ENCODE measurements at places on chromosomes 13 and 19.
A peak's percentile ranks its signal among the peaks of the same experiment; 100 is the strongest.

GRCh38 chr13:107422421-107422820, 792.9 kb downstream of the LIG4 start:
- no peak for DNase-seq

GRCh38 chr19:7863157-7863970, 10.8 kb downstream of the PRR36 start:
- DNase-seq, result no peak

- DNase-seq, result no peak
Observed at GRCh38 chr13:62085337-62086229, 669.9 kb upstream of the PCDH20 start.

DNA sequence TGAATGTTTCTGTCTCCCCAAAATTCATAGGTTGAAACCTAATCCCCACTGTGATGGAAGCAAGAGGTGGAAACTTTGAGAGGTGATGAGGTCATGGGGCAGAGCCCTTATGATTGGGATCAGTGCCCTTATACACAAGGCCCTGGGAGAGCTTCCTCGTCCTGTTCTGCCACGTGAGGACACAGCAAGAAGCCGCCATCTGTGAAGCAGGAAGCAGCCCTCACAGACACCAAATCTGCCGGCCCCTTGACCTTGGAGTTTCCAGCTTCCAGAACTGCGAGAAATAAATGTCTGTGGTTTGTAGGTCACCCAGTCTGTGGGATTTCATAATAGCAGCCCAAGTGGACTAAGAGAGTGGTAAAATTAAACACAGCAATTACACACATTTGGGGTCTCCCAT, 737.4 kb downstream of the UQCRFS1 start:
- DNase-seq, result no peak

DNA sequence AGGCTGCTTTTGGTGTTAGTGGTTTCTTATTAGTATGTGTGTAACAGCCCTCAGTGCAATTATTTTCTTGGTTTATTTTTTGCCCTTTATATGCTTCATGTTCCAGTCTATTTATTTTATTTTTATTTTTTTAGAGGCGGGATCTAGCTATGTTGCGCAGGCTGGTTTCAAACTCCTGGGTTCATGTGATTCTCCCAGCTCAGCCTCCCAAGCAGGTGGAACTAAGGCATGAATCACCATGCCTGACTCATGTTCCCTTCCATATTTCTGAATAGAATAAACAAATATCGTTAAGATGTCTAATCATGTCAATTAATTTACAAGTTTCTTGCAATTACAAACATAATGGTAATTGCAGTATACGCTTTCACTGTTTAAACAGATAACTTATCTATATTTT, 11.7 kb downstream of the SKA3 start:
- no peak for DNase-seq

DNA sequence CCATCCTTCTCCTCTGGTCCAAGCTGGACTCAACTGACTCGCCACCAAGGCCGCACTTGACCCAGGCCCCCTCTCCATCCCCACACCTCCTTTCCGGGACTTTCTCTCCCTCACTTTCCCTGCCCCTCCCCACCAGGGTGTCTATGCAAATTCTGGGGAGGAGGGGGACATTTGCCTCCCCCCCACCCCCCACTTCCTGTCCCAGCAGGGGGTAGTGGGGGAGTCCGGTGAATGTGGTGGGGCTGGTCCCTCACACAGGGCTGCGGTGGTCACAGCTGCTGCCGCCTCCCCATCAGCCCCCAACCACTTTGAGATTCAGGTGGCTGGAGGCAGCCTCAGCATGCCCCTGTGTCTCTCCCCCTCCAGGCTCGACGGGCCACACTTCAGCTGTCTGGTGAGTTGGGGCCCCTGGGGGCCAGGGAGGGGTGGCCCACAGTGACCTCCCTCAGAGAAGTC, 870 bp downstream of the SPIB start:
- DNase-seq, result no peak

DNA sequence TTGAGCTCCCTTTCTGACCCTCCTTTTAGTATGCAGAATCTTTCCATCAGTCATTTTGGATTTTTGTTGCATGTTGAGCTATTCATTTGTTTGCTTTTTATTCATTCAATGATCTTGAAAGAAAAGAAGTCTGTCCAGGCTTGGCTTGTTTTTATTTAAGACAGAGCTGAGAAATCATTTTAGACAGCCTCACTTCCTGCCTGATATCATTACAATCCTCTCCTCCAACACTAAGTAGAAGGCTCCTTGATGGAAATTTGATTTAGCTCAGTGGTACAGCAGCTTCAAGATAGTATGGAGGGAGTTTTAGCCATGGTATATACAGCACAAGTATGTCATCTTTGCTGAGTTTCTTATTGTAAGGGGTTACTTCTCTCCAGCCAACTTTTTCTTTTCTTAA, 28.4 kb downstream of the MBNL2 start:
- DNase-seq, result no peak

GRCh38 chr19:1360818-1361461, 22.8 kb upstream of the NDUFS7 start:
- no peak for DNase-seq

GRCh38 chr19:12796146-12797071, 5.1 kb downstream of the JUNB start:
- DNase-seq, result peak; percentile 58

GRCh38 chr19:55474269-55475265, 1.9 kb upstream of the ZNF628 start:
- DNase-seq, result no peak

- DNase-seq, result no peak
Observed at GRCh38 chr19:14411938-14412245, 7.2 kb downstream of the DDX39A start.

GRCh38 chr13:98858191-98858590, 105.7 kb upstream of the SLC15A1 start:
- DNase-seq, result no peak

GRCh38 chr19:58024661-58025060, 9.2 kb upstream of the ZSCAN1 start:
- no peak for DNase-seq

DNA sequence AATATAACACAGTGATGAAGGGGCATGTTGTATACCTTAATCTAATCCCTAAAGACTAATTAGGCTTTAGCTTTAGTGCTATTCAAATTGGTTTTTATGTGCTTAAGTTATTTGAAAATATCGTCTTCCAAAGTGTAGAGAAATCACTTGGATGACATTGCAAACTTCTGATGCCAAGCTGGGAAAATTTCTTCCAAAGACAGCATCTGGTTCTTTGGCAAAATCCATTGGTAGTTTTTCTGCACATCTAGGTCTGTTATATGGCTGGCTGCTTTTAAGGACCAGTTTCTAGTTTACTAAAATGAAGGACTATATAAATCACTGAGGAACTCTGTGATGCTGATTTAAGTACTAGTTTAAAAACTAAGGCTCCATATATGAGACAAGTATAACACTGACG, 2362.3 kb downstream of the PCDH9 start:
- no peak for DNase-seq

DNA sequence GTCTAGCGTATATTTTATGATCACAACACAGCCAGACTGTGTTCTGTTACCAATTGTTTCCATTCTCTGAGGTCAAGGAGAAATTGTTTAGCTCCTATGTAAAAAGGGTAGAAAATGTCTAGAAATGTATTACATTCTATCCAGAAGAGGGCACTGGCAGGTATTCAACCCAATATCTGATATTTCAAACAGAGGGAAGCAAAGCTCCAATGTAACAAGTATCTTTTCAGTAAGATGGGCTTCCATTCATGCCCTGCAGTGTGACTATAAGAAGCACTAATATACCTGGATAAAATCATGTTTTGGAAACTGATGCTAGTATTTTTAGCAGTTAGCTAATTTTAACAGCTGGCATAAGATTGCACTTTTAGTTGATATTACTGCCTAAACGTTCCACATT, 312.7 kb downstream of the FGF14 start:
- DNase-seq, result no peak

- no peak for DNase-seq
Observed at GRCh38 chr19:40283414-40284250, 1.5 kb downstream of the AKT2 start.
